ENCODE measurements at places on chromosomes 2 and 18. TPM values are rescaled to one million over a fixed set of nuclear protein-coding genes. Genes with fewer than 3 reads are reported as not detected.

- H3K4me3 ChIP-seq, result peak overlapping the region; percentile 61
- peaks cover 51% of the 10 kb centered on the region for H3K27me3 ChIP-seq
- H3K4me1 ChIP-seq, result peaks cover 13% of the 10 kb centered on the region
- H3K36me3 ChIP-seq, result no peaks in the 10 kb centered on the region
Observed at GRCh38 chr2:120346667-120347358, 877 bp downstream of the INHBB start.

The ASPRV1 gene
- 0.59 TPM for total RNA-seq

The LBX2 gene
- total RNA-seq, result not detected

The CFC1 gene
- not detected for total RNA-seq
